GM20000 (cell line): ENCODE measurements at places on chromosomes 16 and 17.

GRCh38 chr16:19715566-19715965, 2.5 kb downstream of the KNOP1 start:
- no peak for DNase-seq

- DNase-seq, result no peak
Observed at GRCh38 chr16:23134274-23134673, 15.0 kb downstream of the USP31 start.

DNA sequence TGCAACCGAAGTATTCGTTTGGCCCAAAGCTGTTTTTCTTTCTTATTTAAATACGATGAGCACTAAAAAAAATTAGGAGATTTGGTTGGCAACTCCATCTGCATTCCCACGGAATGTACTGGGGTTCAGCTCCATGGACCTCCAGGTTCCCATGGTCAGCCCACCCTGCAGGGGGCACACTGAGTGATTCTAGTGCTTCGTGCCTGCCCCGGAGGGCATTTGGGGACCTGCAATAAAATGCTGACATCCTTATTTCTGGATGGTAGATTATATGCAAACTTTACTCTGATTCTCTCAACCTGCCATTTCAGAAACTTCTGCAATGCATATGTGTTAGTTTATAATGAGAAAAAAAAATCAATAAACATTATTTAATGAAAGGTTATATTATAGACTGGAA, 339.4 kb downstream of the XYLT1 start:
- no peak for DNase-seq

DNA sequence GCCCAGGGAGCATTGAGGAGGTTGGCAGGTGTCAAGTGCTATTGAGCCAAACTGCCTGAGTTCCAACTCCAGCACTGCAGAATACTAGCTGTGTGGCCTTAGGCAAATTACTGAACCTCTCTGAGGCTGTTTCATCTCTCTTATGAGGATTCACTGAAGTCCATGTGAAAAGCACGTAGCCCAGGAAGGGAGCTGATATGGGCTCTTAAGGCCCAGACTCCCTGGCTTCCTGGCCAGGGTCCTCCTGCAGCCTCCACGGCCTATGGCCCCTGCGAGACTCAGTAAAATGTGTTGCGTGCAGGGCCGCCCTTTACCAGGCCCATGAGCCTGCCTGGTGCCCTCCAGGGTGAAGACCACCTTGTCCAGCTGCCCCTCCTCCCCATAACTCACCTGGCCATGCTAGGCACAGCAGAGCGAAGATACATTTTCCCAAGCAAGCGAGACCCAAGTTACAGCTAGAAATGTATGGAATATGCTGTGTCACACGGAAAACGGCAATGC, 133.7 kb upstream of the TNRC6C start:
- no peak for DNase-seq

DNA sequence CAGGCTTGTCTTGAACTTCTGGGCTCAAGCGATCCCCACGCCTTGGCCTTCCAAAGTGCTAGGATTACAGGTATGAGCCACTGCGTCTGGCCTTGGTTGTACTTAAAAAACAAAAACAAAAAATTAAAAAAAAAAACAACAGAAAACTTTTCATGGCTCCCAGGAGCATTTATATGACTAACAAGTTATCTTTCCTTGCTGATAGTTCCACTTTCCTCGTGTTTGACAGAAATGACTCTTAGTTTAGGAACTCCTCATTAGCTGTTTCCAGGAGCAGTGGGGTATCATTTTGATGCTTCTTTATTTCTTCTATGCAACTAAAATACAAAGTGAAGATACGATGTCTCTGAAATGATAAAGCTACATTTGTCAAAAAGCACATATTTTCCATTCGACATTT, 165.4 kb downstream of the PRKCA start:
- DNase-seq, result no peak
